NCI-H345 (cell line): ENCODE measurements at places on chromosomes 12 and 14.

- no peak for DNase-seq
Measured at GRCh38 chr14:94640721-94641631, 28.8 kb downstream of the SERPINA3 start.

- DNase-seq = no peak
Measured at GRCh38 chr12:89801284-89801683, 92.6 kb upstream of the ATP2B1 start.

GRCh38 chr12:4477129-4477528, 31.5 kb upstream of the FGF6 start:
- DNase-seq = no peak

- DNase-seq = no peak
Measured at GRCh38 chr12:53195516-53196420, 11.3 kb downstream of the ITGB7 start.

DNA sequence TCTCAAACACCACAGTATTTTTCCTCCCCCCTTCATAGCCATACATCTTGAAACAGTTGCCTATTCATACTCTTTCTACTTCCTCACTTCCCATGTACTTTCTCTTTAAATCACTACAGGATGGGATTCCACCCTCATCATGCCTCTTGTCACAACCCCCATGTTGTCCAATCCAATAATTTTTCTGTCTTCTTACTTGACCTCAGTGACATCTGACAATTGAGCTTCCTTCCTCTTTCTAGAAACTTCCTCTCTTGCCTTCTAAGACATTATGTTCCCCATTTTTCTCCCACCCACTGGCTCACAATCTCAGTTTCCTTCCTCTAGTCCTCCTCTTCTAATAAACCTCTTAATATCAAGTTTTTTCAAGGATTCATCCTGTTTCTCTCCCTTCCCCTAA, 5.3 kb downstream of the C2CD5 start:
- DNase-seq = no peak

DNA sequence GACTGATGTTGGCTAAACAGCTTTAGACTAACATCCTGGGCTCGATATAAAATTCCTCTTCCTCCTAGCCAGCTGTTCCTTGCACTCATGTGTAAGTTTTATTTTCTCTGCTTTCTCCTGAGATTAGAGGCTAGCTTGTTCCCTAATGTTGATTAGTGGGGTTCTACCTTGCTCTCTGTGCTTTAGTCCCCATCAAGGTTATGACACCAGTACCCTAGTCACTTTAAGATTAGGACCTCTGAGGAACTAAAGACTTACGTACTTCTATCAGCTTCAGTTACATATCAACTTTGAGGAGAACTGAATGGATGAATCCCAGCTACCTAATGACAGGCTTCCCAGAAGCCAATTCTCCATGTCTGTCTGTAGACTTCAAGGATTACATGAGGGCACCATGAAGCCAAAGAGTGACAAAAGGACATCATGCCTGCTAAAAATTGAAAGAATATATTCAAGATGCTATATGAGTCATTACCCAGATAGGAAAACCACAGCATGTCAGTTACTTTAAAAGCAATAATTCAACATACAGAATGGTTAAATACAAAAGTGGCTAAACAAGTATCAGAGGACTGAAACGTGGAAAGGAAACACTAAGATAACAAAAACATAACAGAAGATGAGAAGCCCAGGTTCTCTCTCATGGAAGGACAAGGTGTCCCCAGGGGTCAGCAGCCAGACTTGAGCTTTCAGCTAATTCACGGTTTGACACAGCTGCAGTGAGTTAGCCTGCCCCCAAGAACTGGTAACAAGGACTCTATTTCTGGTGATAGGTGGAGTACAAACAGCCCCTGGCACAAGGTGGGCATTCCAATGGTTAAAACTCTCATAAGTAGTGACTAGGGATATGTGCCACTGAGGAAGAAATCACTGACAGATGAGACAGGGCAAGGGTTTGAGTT, 20.4 kb downstream of the ADAM20 start:
- DNase-seq = no peak

DNA sequence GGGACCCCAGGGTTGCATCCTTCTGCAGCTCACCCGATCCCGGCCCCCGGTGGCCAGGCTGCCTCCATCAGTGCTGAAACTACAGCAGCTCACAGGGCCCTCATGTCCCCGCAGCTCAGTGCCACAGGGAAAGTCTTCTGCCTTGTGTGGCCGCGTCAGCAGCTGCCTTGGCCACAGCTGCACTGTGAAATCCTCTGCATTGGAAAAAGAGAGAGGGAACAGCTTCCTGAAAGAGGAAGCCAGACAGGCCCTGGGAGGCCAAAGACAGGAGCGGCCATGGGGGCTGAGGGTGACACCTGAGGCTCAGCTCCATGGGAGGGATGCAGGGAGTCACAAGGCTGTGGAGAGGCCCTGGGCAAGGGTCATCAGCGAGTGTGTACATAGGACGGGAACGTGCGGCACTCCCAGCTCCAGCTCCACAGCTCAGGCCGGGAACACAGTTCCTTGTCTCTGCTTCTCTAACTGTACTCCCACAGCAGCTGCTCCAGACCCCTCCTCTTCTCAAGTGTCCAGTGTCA, 32.7 kb downstream of the PARP2 start:
- no peak for DNase-seq
